NCI-H187 treated with DMSO at 0.1 percent for 48 hours (cell line): ENCODE measurements at places on chromosomes 2 and 18.

DNA sequence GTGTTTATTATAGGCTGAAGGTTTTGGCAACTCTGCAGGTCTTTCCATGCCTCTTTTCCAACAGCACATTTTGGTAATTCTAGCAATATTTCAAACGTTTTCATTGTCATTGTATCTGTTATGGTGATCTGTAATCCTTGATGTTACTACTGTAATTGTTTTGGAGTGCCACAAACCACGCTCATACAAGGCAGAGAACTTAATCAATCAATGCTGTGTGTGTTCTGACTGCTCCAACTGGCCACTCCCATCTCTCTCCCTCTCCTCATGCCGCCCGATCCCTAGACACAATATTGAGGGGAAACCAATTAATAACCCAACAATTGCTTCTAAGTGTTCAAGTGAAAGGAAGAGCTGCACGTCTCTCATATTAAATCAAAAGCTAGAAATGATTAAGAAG is 32.9 kb downstream of the HDLBP start:
- DNase-seq, result no peak

- DNase-seq, result no peak
Measured at GRCh38 chr2:178298785-178299212, 104.5 kb downstream of the OSBPL6 start.

DNA sequence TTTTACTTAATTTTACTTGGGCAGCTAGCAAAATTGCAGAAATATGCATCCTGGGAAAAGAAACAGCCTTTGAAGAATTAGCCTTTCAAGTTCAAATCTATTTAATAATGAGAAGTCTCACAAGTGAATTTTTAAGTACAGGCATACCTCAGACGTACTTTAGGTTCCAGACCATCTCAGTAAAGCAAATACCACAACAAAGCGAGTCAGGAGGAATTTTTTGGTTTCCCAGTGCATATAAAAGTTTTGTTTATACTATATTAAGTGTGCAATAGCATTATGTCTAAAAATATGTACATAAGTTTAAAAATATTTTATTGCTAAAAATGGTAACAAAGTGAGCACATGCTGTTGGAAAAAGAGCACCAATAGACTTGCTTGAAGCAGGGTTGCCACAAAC is 50.8 kb upstream of the TWSG1 start:
- no peak for DNase-seq

DNA sequence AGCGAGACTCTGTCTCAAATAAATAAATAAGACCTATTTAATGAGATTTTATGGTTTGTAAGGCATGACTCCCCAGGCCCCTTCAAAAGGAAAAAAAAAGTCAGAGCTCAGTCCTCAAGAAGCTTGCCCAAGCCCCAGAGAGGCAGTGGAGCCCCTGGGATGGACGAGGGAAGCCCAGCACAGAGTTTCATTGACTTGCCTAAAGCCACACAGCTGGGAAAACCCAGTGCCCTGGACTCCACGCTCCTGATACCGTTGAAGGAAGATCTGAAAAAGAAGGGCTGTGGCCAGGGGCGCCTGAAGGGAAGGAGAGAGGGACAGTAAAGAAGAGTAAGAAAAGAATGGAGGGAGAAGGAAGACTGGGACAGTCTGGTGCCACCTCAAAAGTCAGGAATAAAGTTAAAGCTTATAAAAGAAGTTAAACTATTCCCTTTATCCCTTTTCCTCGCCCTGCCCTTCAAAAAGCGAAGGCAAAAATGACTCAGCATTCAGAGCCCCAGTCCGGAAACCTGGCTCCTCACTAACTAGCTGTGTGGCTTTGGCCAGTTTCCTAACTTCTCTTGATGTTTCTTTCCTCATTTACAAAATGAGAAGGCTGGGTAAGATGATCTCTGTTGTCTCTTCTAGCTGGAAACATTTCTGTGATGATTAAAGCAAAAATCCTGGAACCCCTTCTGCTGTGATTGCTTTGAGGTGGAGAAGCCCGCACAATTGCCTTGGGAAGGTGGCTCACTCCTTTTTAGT is 46.7 kb downstream of the LYPD1 start:
- DNase-seq, result no peak

DNA sequence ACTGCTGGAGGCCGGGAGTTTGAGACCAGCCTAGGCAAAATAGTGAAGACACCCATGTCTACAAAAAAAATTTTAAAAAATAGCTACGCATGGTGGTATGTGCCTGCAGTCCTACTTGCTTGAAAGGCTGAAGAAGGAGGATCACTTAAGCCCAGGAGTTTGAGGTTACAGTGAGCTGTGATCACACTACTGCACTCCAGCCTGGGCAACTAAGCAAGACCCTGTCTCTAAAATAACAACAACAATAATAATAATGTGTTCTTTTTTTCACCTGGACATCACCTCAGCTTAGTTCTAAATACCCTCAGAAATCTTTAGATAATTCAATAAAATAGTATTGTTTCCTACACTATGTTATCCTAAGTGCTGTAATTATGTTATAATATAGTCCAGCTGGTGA is 397.1 kb upstream of the ZNF804A start:
- DNase-seq, result no peak

- DNase-seq, result no peak
Measured at GRCh38 chr2:69055688-69056470, 42.9 kb downstream of the ANTXR1 start.

- DNase-seq, result no peak
Measured at GRCh38 chr2:150482667-150483400, 4.6 kb downstream of the RND3 start.

GRCh38 chr2:18925296-18925695 is 335.9 kb upstream of the NT5C1B start:
- DNase-seq, result no peak

- DNase-seq, result no peak
Measured at GRCh38 chr2:174939046-174939445, 66.1 kb downstream of the CHN1 start.

- DNase-seq, result no peak
Measured at GRCh38 chr18:37160038-37160820, 331.3 kb downstream of the KIAA1328 start.

- no peak for DNase-seq
Measured at GRCh38 chr2:176004934-176005333, 2.9 kb upstream of the LNPK start.

GRCh38 chr2:68645523-68645922 is 2.1 kb downstream of the PROKR1 start:
- DNase-seq, result no peak

DNA sequence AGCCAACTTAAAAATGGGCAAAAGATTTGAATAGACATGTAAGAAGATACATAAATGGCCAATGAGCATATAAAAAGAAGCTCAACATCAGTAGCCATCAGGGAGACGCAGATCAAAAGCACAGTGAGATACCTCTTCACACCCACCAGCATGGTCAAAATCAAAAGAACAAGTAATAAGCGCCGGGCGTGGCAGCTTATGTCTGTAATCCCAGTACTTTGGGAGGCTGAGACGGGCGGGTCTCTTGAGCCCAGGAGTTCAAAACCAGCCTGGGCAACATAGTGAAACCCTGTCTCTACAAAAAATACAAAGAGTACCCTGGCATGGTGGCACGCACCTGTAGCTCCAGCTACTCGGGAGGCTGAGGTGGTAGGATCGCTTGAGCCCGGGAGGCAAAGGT is 4.6 kb upstream of the CIB4 start:
- DNase-seq, result no peak

DNA sequence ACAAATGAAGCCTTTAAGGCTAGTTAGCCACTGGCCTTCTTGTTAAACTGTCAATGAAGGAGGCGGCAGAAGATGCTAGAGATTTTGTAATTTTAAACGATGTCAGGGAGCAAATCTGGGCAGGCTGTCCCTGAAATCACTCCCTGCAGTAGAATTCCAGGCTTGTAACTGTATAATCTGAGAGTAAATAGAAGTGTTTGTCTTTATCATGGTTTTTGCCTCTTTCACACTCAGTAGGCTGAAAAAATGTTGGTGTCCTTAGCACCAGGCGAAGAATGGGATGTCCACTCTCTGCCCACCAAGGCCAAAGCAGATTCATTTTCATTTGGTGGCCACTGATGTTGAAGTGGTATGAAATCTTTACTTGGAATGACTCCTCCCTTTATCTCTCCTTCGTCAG is 136.9 kb upstream of the THSD7B start:
- no peak for DNase-seq

DNA sequence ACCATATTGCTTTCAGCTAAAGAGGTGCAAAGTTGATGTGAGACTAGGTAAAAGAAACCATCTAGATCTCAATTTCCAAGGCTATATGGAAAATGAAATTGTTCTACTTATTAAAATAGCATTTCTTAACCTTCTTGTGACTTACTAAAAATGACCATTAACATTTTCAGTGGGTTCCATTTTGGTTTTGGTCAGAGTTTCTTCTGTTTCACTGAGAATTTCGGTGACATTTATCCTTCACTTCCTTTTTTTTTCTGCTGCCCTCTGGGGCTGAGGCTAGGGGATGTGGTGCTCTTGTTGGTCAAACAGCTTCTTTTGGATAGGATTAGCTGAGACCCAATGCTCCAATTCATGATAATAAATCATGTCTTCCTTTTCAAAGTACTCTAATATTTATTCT is 44.3 kb upstream of the REL start:
- no peak for DNase-seq

DNA sequence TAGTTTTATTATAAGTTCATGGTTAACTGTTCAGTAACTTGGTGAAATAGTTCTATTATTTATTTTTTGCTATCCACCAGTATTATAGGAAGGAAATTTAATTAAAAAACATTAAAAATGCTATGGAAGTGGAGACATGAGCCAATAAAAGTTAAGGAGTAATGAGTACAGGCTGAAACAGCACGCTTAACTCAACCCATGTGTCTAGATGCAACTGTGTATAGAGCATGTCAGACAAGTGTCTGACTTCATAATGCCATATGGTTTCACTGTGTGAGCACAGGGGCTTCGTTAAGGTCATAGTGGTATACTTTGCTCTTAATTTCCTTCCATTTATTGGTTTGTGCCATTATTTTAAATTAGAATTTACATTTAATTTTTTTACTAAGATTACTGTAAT is 566.8 kb upstream of the NRP2 start:
- DNase-seq, result no peak

DNA sequence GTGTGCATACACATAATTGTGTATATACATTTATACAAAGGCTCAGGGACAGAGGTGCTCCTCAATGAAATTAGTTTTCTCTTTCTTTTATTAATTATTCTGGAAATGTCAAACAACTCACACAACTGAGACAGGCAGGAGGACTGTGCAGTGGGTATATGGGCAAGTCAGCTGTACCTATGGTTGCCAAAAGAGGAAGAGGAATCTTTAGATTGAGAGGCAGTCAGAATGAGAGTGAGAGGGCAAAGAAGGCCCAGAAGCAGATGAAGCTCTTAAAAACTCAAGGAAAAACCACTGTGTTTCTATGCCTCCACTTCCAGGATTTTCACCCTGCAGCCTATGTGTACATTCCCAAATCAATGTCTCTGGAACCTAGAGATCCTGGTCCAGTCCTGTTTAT is 79.1 kb downstream of the CACNB4 start:
- no peak for DNase-seq

DNA sequence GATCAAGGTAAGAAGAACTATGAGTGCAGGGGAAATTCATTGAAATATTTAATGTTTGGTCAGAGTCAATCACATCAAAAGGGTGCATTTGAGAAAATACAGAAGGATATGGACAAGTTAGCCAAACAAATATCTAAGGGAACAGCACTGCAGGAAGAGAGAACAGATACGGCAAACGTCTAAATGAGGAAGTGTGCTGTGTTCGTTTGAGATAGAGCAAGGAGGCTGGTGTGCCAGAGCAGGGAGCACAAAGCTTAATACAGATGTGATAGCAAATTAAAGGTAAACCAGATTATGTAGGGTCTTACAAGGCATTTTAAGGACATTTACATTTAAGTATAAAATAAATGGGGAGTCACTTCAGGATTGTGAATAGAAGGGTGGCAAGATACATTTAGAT is 241.3 kb upstream of the ZNF804A start:
- DNase-seq, result no peak

DNA sequence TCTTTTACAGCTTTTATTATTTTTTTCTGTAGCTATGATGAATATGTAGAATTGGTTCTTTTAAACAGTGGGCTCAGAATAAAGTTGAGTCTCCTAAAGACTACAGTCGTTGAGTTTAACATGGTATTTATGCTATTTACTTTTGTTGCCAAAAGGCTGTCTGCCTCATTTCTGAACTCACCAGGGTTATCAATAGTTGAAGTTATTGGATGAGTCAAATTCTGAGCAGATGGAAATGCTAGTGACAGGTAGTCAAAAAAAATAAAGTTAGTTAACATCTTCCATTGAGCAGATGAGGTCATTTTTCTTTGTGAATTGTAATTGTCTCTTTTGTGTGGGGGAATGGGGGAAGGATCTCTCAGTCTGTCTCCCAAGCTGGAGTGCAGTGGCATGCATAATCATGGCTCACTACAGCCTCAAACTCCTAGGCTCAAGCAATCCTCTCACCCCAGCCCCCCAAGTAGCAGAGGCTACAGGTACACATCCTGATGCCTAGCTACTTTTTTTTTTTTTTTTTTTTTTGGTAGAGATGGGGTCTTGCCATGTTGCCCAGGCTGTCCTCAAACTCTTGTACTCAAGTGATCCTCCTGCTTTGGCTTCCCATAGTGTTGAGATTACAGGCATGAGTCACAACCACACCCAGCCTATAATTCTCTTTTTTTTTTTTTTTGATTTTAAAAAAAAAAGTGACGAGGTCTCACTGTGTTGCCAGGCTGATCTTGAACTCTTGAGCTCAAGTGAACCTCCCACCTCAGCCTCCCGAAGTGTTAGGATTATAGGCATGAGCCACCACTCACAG is 8.9 kb downstream of the PAPOLG start:
- DNase-seq, result no peak

DNA sequence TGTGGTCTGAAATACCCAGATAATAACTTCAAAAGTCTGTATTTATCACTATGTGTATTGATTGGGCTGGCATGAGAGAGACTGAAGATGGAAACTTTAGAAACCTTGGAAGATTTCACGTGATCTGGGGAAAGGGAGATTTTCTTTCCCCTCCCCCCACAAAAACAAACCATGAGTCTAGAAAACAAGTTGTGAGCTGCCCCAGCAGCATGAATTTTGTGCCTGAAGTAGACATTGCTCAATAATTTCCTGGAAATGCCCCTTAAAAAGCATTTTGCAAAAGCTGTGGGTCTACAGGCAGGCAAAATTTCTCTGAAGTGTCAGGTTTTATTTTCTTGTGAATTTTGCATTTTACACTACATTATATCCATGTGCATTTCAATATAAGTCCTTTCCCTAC is 101.8 kb downstream of the ETAA1 start:
- DNase-seq, result no peak

- DNase-seq, result no peak
Measured at GRCh38 chr2:136327162-136327852, 209.4 kb upstream of the CXCR4 start.

GRCh38 chr18:46324087-46324955 is 220.1 kb downstream of the HAUS1 start:
- peak; percentile 57 for DNase-seq

GRCh38 chr2:107625982-107626381 is 200.7 kb upstream of the RGPD4 start:
- no peak for DNase-seq

GRCh38 chr2:240604939-240605716 is 18.6 kb downstream of the CAPN10 start:
- no peak for DNase-seq
